ENCODE measurements at places on chromosomes 2 and 18. TPM values are rescaled to one million over a fixed set of nuclear protein-coding genes. Genes with fewer than 3 reads are reported as not detected.

The CPS1 gene
- total RNA-seq = 2.2 TPM

DNA sequence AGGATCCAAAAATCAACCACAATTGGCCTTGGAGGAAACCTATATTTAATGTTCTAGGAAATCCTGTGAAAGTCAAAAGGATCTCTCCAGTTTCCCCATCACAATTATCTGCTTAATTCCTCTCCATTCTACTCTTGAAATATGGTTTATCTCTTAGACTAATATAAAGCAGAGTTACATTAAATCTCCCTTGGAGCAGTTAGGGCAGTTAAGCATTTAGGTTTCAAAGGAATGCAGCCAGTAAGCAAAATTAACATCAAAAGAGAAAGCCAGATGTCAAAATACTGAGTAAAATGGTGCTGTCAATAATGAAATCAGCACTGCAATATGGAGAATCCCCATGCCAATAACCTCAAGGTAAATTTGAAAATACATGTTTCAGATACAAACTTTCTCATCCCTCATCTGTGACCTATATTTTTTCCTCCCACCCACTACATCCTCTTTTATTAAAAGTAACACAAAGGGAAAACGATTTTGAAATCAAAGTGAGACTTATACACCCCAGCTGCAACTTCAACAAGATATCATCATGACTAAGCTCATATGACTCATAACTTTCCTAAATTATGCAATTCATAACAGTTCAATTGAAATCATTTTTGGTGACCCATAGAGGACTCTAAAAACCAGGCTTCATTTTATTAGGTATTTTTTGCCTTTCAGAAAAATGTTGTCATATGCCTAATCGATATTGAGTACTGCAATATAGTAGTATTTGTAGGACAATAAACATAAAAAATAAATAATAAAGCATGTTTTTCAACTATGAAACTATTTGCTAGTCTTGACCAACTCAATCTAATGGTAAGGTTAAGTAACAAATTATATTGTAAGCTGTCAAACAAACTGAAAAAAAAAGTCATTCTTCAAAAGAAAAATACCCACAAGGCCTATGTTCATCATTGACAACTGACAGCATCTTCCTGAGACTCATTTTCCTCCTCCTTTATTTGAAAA is 3.1 kb downstream of the ADAM17 start:
- no peak for ATAC-seq

- peak; percentile 54 for ATAC-seq
Observed at GRCh38 chr18:44245019-44245418, 435.7 kb upstream of the SETBP1 start.

DNA sequence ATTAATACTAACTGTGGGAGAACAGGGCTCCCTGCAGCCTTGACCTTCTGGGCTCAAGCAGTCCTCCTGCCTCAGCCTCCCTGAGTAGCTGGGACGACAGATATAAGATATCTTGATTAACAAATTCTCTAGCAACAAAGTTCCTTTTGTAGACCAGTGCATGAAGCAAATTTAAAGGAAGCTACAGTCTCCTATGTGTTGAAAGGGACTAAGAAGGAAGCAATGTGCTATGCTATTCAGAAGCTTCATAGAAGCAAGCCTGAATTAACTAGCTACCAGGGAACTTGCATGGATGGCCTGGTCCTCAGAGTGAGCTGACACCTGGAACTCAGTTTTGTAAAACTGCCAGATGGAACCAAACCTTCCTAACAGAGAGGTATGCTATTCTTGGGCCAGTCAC is 33.2 kb downstream of the RAPH1 start:
- ATAC-seq = no peak

DNA sequence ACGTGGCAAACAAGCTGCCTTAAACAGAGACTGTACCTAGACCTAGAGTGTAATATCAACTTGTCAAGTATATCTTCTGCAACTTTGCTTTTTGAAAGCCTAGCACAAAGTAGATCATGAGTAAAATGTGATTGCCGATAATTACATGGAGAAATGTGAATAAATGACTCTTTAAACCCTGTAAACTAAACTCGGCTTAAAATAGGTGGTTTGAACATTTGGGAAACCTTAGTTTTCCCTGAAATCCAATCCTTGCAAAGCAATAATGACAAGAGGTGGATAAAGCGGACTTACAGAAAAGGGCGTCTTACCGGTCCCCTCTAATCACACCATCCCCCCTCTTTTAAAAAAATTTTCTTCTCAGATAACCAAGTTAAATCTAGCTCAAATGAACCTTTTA is 549 bp upstream of the PSMD14 start:
- ATAC-seq = no peak

DNA sequence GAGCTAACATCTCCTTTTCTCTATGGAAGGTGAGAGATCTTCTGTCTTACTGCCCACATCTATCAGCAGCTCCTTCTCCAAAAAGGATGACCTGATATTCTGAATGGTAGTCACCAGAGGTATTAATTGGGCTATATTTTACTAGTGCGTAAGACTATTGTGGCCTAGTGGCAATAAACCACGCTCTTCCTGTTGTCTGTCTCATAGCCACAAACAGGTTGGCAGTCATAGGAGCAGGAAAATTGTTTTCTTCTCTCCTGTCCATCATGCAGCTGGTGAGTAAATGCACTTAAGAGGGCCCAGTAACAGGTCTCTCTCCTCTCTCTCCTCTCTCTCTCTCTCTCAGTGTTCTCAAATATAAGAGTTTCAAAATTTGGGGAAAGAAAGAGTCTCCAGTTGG is 856.8 kb upstream of the ACVR2A start:
- ATAC-seq = no peak

GRCh38 chr2:237299906-237300305 is 114.1 kb downstream of the COL6A3 start:
- peak; percentile 85 for ATAC-seq

Measured in motor neuron (in vitro differentiated cells).